ENCODE measurements at places on chromosomes 5 and 9.

DNA sequence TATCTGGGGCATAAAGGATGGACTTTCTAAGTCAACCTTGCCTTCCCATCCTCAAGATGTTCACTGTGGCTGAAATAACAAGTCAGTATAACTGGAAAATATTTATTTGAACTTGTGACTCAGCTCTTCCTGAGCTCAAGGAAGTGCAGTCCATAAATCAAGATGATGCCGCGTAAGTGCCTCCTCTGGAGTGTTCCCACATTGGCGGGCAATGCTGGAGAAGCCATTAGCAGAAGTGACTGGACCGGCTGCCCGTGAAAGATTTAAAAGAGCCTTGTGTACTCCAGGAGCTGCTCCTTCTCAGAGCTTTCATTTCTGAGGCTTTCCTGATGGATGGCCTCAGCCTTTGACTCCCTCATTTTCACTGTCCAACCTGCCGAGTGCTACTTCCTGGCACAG lies 17.4 kb downstream of the TMOD1 start:
- DNase-seq: no peak

DNA sequence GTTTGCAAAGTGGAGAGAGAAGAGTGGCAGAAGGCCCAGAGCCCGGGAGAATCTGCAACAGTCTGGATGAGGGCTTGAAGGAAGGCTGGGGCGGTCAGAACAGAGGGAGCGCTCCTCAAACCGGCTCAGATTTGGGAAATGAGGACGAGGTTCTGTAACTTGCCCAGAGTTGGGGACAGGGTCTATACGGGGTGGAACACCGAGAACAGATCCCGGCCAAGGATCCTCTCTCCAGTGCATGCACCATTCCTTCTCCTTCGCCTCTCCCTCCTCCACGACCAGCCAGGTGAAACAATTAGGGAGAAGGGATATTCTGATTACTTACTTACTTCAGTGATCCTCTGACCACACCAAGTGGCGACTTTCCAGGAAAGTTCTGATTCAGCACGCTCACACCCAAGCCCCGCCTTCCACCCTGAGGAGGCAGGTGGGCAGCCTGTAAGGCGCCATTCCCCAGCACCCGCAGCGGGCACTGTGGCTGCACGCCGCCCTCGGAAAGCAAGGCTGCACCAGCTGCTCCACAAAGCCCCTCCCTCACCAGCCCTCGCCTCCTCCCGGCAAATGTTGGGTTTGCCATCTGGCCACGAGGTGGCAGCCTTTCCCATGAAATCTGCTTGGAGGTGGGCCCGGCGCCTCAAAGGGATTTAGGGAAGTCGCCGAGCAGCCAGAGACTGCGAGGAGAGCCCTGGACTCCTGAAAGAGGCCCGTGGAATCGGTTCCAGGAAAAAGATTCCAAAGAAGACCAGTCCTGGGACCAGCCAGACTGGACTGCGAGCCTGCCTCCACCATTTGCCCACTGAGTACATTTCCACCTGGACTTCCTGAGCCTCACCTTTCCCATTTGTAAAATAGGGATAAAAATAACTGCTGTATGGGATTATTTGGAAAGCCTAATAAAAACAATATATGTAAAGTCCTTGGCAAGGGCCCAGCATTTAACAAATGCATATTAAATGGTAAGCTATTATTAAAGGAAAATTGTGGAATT lies 22.2 kb upstream of the WWC1 start:
- peak; percentile 83 for DNase-seq

GRCh38 chr9:131238402-131239021 lies 37.8 kb downstream of the FAM78A start:
- DNase-seq: no peak

GRCh38 chr9:134135343-134136117 lies at the start of gene WDR5:
Gene WDR5 (plus strand): TSS chr9:134136082. CDS start chr9:134139878, 3,796 bp downstream.
- DNase-seq: peak; percentile 65

- no peak for DNase-seq
These were observed 46.2 kb upstream of the TUSC1 start for GRCh38 chr9:25724424-25724823.

DNA sequence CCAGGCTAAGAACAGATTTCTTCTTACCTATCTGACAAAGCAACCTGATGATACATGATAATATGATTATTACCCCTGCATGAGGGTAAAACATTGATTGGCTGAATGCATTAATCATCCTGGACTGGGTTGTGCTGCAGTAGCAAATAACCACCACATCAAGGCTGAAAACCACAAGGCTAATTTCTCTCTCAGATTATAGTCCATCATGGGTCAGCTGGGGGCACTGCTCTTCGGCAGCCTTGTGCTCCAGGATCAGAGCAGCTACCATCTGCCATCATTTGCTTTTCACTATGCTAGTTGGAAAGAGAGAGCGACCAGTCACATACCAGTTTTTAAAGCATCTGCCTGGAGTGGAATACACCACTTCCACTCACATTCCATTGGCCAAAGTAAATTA lies 383.5 kb downstream of the RASEF start:
- no peak for DNase-seq

GRCh38 chr9:136655536-136656182 lies 7.1 kb upstream of the EGFL7 start:
- DNase-seq: no peak

DNA sequence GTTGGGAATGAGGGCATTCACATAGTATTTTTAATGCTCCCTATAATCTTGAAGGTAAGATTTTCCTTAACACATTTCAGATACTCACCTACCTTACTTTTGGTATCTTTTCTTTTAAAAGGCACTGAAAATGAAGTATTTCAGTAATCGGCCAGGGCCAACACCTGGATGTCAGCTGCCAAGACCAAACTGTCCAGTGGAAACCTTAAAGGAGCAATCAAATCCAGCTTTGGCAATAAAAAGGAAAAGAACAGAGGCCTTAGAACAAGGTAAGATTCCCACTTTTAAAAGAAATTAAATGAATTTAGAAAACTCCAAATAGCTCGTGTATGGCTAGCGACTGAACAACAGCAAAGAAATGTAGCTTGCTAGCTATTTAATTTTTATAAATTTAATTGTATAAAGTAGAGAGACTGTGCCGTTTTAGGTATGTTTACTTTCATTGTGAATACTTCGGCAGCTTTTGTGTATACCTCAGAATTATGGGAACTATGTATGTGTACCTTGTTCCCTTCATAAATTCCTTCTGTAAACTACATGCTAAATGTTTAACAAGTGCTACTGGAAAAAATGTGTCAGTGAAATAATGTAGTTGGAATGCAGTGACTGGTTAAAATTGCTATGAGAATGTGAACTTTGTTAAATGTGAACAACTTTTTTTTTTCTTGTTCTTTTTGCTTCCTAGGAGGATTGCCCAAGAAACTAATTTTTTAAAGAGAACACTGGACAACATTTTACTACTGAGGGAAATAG lies 41.9 kb downstream of the CDK7 start:
- no peak for DNase-seq

- no peak for DNase-seq
These were observed 15.7 kb downstream of the VCP start for GRCh38 chr9:35056571-35057270.

DNA sequence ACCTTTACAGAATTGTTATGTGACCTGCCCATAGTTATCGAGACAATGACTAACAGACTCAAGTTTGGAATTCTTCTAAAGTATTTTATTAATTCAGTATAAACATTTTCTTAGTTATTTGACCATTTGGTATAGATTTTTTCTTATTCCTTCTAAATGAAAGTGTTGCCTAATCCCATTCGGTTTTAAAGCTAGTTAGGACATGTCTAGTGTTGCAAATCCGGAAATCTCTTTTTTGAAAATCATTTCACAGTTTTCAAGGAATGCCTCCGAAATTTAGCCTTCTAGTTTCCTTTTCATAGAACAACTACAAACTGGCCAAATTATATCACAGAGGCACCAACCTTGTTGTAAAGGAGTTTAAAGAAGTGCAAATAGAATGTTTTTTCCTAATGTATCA lies 171.8 kb downstream of the XRCC4 start:
- no peak for DNase-seq

GRCh38 chr5:63535840-63536602 lies 426.2 kb downstream of the HTR1A start:
- DNase-seq: no peak

- no peak for DNase-seq
These were observed 82.3 kb downstream of the MACIR start for GRCh38 chr5:103340717-103341388.

DNA sequence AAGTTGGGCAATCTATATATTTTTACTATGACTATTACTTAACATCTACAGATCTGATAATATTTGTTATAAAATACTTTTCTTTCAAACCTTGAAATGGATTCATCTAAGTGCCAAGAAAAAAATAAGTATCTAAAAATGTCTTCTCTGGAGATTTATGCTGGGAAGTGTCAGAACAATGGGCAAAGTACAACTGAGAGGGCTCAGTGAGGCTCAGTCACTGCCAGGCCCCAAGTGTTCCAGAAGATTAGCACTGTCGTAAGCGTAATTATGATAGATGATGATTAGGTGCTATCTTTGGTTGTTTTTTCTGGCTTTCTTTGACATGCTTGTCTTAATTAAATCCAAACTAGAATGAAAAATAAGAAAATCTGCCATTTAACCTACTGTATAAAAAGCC lies 72.2 kb upstream of the ADAMTS19 start:
- DNase-seq: no peak

GRCh38 chr5:148387325-148387724 lies 3.6 kb downstream of the FBXO38 start:
- DNase-seq: no peak
